ENCODE measurements at places on chromosomes 7 and 10.

GRCh38 chr10:77240041-77240652 is 397.5 kb downstream of the KCNMA1 start:
- DNase-seq = no peak

DNA sequence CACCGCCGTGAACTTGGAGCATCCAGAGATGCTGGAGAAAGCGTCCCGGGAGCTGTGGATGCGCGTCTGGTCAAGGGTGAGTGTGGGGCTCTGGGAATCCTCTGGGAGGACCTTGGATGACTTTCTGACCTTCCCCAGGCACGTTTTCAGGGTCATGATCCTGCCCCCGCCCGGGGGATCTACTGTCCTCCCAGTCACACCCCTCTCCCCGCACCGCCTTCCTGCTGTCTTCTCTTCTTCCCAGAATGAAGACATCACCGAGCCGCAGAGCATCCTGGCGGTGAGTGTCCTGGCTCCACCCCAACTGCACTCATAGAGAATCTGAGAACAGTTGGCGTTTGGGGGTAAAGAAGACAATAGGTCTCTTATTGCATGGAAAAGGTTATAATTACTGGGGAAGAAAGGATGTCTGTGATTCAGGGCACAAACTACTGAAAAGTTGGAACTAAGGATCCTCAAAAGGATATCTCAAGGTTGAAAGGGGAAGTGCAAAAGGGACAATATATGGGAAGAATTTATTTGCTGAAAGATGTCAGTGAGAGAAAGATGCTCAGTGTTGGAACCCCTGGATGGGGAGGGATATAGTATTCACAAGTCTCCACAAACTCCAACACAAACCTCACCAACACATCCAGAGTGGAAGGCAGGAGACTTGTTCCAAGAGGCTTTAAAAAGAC is 1.9 kb downstream of the GSTK1 start:
- no peak for DNase-seq

DNA sequence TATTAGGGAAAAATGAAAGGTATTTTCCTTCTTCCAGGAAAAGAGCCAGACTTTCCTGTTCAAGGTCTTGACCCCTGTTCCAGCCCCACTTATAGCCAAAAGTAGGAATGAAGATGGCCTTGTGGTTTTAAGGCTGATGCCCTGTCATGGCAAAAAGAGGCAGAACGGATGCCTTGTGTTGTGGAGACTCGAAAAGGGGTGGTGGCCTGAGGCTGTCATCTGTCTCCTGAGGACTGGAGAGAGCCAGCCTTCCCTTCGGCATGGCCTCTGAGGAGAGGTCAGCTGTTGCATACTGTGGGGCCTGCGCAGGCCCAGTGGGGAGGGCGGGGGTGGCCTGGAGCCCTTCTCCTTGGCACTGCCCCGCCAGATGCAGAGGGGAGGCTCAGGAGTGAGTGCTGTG is 166.0 kb upstream of the EEPD1 start:
- no peak for DNase-seq

DNA sequence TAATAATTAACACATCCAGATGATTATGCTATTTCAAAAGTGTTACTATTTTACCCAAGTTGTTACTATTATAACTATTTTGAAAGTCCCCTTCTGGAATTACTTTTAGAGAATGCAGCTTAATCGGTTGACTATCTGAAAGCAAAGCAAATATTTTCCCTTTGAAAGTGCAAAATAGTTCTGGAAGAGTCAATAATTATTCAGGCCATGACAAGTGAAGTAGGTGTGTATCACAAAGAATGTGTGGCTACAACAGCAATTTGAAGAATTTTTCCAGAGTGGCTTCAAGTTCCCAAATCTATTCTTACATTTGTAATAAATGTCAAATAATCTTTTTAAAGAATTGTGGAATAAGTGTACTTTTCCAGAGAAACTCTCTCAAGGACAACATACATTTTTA is 42.8 kb downstream of the RNLS start:
- no peak for DNase-seq

DNA sequence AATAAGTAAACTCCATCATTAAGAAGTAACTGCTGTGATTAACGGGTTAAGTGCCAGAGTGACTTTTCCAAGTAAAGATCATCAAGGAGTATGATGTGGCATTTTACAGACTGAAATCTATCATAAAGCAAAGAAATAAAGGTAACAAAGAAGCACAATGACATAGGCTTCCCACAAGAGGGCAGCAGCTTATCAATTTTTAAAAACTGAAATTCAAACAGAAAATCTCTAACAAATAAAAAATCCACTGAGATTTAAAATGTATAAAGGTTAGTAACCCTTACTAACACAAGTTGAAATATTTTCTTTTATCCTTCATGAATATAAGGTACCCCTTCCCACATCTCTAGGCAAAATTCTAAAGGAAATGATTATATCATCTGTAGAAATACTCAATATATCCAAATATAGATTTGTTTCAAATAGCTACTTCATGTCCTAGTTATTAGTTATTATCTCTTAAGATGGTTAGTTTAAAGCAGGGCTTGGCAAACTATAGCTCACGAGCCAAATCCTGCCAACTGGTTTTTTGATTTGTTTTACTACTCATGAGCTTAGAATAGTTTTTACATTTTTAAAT is 29.2 kb downstream of the FAM3C start:
- DNase-seq = no peak

DNA sequence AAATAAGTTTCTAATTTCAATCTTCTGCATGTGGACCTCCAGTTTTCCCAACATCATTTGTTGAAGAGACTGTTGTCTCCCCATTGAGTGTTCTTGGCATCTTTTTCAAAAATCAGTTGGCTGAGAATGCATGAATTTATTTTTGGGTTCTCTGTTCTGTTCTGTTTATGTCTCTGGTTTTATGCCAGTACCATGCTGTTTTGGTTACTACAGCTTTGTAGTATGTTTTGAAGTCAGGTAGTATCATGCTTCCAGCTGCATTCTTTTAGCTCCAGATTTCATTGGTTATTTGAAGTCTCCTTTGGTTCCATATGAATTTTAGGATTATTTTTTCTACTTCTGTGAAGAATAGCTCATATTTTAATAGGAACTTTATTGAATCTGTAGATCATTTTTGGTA is 21.2 kb upstream of the SFTPD start:
- no peak for DNase-seq

DNA sequence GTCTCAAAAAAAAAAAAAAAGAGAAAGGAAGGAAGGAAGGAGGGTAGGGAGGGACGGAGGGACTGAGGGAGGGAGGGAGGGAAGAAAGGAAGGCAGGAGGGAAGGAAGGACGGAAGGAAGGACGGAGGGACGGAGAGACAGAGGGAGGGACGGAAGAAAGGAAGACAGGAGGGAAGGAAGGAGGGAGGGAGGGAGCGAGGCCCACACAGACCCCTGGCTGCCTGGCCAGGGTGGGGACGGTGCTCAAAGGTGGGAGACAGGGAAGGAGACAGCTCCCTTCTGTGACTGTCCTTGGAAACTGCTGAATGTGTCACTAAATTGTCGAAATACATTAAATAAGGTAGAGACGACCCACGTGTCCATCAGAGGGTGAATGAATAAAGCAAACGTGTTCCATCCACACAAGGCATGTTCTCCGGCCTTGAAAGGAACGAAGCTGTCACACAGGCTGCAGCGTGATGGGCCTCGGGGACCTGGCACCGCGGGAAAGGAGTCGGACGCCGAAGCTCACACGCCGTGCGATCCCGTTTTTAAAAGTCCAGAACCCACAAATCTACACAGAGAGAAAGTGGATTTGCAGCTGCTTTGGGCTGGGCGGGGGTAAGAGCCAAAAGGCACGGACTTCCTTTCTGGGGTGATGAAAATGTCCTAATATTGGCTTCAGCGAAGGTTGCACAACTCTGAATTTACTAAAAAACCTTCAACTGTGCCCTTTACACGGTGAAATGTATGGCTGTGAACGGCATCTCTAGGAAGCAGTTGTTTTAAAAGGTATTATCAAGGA is 23.3 kb downstream of the ADAP1 start:
- DNase-seq = no peak

DNA sequence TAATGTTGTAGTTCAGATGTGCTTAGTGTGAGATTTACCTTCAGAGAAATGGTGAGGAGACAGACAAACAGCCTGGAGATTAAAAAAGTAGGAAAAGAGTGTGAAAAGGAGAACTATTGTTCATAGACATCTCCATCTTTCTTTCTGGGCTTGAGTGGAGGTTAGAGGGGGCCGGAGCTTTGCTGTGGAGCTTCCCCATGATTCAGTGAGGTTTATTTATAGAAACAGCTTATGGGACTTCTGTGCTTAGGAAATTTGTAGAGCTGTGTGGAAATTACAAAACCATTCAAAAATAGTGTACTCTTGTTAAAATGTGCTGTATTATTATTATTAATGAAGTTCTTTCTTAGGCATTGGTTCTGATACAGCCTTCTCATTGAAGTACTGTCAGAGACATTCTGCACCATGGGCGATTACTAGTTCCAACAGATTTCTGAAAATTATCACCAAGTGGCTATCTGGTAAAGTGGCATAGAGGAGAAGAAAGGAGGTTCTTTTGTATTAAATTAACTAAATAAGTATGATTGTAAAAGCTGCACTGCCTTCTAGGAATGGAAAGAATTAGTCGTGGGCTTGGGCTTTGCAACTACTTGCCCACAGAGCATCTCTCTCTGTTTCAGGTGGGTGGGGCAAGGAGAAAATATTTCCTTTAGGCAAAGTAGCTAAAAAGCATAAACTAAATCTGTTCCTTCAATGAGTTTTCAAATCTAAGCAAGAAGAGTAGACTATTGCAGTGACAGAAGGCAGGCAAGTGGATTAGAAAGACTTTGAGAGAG is 8.7 kb upstream of the TCAF1 start:
- no peak for DNase-seq

GRCh38 chr7:71594736-71595135 is 462.8 kb downstream of the GALNT17 start:
- DNase-seq = no peak

- no peak for DNase-seq
These were observed 223.8 kb upstream of the KLF6 start for GRCh38 chr10:4008676-4009382.

- DNase-seq = no peak
These were observed 134.0 kb downstream of the PTPRN2 start for GRCh38 chr7:158453663-158454062.

GRCh38 chr10:62815381-62816075 is 638 bp downstream of the EGR2 start:
- no peak for DNase-seq

DNA sequence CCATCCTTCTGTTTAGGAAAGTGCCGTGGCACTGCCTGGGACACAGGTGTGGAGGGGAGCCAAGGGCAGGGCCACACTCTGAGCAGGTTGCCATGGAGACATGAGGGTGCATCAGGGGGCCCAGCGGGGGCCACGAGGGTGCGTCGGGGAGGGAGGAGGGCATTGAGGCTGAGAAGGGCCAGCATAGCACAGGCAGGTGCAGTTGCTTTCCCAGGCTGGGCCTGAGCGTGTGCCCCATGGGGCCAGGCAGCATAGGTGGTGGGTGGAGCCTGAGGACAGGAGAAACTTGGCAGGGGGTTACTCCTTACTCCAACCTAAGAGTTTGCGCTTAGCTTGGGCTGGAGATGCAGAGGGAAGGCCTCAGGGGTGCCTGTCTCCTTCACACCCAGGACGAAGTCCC is 15.2 kb downstream of the YKT6 start:
- no peak for DNase-seq

GRCh38 chr10:91137822-91138221 is 82.6 kb upstream of the PCGF5 start:
- DNase-seq = no peak

DNA sequence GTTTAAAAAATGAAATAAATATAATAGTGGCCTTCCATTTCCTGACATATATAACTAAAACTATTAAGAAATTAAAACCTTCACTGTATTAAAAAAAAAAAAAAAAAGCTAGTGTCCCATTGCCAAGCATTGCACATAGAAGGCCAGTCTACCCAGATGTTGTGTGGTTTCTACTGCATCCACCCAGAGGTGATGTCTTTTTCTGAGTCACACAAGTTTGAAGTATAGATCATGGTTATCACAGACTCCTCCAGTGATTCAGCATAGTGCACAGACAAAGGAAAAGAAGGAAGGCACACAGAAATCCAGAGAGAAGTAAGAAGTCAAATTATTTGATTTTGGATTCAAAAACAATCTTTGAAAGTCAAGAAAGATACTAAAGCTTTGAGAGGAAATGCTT is 429.0 kb downstream of the ETV1 start:
- DNase-seq = no peak

DNA sequence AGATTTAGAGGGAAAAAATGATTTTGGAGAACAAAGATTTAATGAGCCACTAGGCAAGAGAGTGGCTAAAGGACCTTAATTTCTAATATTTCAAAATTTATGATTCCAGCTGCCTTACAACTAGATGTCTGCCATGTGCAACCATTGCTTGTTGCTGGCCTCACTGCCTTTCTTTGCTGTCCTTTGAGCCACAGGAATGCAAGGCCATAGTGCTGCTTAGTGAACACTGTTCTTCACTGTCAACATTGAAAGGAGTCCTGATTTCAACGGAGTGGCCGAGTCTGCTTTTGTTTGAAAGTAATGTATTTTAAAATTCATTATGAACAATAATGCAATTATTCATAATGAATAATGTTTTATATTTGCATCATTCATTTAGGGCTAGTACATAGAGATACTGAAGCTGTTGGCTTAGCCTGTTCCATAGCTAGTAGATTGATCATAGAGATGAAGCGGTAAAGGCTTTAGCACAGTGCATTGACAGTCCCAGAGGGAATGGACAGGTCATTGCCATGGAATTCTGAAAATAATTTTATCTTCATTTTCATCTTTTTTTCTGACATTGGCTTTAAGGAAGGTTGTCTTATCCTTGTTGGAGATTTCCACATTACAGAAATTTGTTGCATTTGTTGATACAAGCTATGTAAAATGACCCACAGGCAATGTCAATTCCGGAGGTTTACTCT is 544.1 kb downstream of the AUTS2 start:
- no peak for DNase-seq

- no peak for DNase-seq
These were observed 146.6 kb downstream of the LCOR start for GRCh38 chr10:96978621-96979154.

DNA sequence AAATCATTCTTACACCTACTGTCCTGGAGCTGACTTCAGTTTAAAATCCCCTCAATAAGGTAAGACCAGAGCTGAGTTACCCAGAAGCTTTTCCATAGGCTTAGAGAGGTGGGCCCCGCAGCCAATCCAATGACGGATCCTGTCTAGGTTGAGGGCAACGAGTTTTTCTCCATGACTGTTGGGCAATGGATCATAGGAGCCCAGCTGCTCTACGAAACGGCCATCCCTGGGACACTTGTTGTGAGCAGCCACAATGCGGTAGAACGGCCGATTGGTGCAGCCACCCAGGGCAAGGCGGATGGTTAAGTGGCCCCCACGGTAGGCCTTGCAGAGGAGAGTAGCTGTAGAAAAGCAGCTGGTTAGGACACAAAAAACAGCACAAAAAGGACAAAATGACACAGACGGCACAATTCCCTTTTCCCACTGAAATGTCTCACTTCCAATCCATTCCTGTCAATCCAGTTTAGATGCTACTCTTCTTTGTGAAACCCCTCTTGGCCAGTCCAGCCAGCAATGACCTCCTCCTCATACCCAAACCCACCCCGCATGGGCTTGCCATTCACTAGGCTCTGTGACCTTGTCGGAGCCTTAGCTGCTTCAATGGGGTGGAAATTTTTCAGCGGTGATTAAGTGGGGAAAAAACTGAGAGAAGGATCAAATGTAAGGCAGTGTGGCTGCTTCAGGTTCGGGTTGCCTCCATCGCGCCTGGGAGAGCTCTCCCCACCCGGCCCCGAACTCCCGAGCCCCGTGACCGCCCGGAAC is 580 bp downstream of the MRPS16 start:
- DNase-seq = no peak
